ENCODE measurements at places on chromosomes 1 and 21.

DNA sequence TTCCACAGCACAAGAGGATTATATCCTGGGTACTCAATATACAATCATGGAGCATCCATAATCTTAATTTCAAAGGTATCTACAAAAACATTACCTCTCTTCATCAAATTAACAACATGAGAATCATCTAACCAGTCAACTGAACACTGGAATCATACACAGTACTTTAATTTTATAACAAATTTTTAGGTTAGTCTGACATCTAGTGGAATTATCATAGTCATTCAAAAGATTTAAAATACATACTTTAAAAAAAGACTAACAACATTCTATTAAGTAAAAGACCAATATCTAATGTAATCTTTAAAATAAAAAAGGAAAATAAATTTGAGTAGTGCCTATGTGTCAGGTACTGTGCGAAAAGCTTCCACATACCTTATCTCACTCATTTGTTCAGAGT is 16.8 kb upstream of the SH3GLB1 start:
- DNase-seq, result no peak

DNA sequence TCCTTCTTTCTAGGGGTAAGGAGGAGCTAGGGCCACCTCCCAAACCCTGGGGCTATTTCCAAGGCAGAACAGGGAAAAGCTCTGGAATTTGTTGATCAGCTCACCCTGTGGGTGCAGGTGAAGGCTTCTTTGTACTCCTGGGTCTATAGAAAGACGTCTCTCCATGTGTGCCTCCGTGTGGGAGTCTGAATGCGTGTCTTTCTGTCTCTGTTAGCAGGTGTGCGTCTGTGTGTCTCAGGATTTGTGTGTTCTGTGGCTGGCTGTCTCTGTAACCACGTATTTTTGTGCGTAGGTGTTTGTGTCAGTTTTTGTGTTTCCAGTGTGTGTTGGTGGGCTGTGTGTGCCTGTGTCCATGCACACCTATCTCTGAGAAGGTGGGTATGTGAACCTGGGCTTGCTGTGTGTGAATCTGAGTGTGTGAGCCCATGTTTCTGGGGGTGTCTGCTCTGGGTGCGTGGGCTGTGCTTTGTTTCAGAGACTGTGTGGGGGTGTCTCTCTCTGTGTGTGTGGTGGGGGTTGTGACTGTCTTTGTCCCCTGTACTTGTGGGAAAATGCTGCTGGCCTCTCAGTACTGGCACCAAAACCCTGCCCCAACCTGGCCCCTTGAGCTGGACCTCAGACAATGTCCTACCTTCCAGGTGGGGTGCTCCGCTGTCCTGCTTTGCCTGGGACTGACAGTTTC is 12.7 kb upstream of the ETV3L start:
- no peak for DNase-seq

- DNase-seq, result no peak
Measured at GRCh38 chr1:175071276-175071943, 3.8 kb downstream of the TNN start.

- DNase-seq, result peak; percentile 26
Measured at GRCh38 chr1:156806512-156807440, 9.9 kb downstream of the SH2D2A start.

GRCh38 chr1:54949053-54949452 is 31.4 kb upstream of the TMEM61 start:
- no peak for DNase-seq

DNA sequence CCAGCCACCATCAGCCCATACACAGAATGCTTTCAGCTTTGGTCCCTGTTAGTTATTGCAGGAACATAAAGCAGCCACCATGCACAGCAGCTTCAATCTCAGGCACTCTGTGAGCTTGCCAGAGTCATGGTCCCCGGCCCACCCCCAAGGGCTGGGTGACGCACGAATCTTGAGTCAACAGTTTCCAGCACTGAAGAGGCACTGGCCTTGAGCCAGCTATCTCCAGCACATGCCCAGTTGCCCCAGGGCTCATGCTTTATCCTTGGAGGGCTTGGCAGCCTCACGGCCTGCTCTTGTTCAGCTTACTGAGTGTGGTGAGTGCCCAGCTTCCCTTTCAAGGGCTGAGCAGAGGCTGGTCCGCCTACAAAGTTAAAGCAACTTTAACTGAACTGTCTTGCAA is 200.7 kb upstream of the RAB4A start:
- no peak for DNase-seq

DNA sequence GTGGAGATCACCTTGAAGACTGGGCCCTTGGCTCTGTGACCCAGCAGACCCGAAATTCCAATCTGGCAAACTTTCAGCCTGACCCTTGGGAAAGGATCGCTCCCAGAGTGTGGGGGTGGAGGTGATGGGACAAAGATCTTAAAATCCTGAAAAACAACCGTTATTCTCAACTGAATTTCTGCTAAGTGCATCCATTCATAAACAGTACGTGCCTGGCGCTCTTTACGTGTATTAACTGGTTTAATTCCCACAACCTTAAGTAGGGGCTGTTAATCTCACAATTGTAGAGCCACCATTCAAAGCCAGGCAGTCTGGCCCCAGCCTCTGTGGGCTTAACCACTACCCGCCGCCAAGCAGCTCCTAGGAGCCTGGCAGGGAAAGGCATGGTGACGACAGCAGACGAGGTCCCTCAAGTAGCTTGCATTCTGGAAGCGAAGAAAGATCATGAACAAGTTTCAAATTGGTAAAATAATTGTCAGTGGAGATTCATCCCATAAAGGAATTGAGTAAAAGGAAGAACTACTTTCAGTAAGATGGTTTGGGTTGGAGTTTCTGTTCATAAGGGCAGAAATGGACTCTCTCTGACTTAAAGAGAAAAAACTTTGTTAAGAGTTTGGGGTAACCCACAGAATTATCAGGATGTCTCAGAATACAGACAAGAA is 11.4 kb upstream of the RGS16 start:
- peak; percentile 55 for DNase-seq

GRCh38 chr1:34863501-34863900 is 4.0 kb upstream of the SMIM12 start:
- DNase-seq, result no peak

DNA sequence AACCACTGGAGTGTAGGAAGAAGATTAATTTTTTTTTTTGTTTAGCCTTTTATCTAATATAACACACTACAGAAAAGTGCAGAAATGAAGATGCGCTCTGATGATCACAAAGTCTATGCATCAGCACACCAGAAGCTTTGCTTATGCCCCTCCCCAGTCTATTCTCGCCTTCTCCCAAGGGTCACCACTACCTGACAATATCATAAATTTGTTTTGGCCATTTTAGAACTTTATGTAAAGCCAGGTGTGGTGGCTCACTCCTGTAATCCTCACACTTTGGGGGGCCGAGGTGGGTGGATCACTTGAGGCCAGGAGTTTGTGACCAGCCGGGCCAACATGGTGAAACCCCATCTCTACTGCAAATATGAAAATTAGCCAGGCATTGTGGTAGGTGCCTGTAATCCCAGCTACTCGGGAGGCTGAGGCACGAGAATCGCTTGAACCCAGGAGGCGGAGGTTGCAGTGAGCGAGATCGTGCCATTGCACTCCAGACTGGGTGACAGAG is 231.3 kb downstream of the FOXD2 start:
- no peak for DNase-seq

DNA sequence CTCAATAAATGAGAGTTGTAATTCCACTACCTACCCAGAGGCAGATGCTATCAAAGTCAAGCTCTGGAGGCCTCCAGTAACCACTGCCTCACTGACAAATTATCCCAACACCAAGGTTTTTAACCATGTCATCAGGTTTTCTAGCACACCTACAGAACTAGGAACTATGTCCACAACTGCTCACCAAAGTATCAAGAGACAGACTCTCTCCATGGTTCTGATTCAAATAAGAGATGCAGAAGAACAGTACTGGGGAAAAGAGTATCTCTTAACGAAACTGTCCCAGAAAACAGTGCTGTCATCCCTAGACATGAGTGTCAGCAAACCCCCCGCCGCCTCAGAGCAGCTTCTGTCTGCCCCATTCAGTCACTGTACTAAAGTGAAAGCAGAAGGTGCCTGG is 301.7 kb downstream of the OMA1 start:
- no peak for DNase-seq

DNA sequence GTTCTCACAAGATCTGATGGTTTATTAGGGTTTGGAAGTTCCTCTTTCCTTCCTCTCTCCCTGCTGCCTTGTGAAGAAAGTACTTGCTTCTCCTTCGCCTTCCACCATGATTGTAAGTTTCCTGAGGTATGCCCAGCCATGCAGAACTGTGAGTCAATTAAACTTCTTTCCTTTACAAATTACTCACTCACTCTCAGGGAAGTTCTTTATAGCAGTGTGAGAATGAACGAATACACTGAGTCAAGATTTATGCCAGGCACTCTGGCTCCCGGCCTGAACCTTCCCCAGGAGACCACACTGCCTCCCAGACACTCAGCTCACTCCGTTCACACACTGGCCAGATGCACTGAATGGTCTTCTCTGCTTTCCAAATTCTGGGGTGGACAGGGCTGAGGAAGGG is 308.3 kb upstream of the AJAP1 start:
- DNase-seq, result no peak

GRCh38 chr1:93977598-93977945 is 68.3 kb upstream of the GCLM start:
- no peak for DNase-seq

- peak; percentile 51 for DNase-seq
Measured at GRCh38 chr1:23216771-23217420, 406 bp downstream of the HTR1D start.

GRCh38 chr1:214101246-214101645 is 113.5 kb downstream of the PROX1 start:
- DNase-seq, result no peak

DNA sequence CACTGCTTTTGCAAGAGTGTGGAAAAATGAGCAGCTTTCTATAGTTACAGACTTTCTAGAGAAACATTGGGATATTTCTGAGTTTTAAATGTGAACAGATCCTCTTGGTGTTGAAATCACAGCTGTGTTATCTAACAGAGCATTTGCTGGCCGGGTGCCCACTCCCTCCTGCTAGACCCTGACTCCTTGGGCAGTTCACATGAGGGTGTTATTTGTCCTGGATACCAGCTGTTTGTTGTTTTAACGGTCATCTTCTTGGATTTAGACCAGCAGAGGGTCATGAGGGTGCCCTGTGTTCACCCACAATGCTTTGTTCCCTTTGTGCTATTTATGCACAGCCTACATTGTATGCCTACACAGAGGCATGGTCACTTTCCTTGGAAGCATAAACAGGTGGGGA is 67.1 kb downstream of the CENPF start:
- DNase-seq, result no peak

DNA sequence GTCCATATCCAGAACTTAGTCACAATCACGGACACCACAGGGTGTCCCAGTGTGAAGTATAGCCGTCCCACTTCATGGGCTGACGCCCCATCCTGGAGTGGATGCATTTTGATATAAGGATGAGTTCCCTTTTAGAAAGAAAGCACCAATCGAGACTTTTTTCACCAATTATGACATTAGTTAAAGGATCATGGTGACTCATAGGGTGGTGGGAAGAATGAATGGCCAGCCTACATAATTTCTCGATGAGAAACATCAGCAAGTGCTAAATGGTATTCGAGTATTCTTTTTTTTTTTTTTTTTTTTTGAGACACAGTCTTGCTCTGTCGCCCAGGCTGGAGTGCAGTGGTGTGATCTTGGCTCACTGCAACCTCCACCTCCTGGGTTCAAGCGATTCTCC is 38.5 kb upstream of the USP1 start:
- no peak for DNase-seq

DNA sequence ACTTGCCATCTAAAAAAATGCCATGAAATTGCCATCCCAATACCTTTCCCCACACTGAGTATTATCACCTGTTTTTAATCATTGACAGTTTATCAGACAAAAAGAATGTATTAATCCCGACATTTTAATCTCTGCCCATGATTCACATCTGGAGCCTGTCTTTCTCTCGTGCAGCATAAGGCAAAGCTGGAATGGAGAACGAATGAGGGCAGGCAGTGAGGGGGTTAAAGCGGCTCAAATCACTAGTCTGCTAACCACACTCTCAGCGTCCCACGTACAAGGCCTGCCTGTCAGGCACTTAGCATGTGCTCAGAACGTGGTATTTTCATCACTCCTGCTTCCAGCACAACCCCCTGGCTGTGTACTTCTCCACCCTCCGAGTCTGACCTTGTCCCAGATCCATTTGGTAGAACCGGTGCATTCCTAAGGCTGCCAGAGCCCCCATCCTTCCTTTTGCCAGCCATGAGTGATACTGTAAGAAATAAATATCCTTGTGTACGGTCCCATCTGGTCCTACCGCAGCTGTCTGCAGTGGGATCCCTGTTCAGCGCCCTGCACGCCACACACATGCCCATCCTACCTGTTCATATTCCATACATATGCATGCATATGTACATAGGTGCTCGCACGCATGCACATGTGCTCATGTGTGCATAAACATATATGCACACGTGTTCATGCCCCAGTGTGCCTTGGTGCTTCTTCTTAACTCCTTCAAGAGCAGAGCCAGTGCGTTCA is 34.6 kb upstream of the FHAD1 start:
- no peak for DNase-seq

DNA sequence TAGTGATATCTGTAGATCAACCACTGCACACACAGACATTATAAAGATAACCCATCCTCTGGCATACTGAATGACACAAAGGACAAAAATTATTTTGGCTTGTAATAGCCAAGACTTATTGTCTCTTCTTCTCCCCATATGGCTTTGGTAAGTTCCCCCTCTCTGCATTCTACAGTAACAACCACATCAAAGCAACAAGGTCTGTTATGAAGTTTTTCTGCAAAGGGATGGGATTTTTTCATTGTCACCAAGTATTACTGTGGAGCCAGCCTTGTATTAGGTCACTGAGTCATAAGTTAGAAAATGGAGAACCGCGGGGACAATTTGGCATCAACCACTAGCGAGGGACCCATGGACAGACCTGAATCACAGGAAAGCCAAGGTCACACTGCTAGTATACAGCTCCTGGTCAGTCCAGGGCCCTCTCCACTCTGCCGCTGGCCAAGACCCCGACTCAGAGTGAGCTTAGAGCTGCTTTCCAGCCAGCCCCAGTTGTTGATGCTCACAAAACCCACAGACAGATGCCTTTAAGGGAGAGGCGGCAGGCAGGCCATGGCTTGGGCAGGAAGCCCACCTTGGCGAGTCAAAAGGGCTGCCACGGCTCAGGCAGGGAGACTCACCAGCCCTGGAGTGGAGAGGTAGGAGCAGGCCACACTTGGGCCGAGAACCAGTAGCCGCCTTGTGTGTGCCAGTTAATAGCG is 6.0 kb downstream of the PABPC4 start:
- DNase-seq, result no peak

GRCh38 chr1:185916861-185917260 is 182.7 kb downstream of the HMCN1 start:
- DNase-seq, result no peak

DNA sequence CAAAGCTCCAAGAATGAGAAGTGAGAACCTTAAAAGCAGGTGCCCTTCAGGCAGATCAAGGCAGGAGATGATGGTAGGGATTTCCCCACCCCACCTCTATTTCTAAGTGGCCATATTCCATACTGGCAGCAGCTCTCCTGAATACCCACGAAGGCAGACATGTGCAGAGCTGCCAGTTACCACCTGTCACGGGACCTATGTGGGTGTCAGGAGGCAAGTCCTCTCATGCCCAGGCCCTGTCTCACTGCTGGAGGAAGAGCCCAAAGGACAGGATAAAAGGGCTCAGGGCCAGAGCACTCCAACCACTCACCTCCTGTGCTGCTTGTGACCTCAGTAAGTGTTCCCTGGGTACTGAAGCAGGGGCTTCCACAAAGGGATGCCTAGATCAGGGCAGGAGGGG is 721 bp upstream of the LCE1B start:
- no peak for DNase-seq
